ENCODE measurements at places on chromosomes 5 and 9.
A peak's percentile ranks its signal among the peaks of the same experiment; 100 is the strongest.

- no peak for DNase-seq
Observed at GRCh38 chr9:33750839-33751339, 44.5 kb upstream of the PRSS3 start.

GRCh38 chr5:102523541-102524175 lies 24.9 kb upstream of the SLCO6A1 start:
- DNase-seq = no peak

- DNase-seq = no peak
Observed at GRCh38 chr5:91183743-91184142, 199.4 kb downstream of the ARRDC3 start.

GRCh38 chr9:95307538-95307937 lies 10.0 kb downstream of the FANCC start:
- DNase-seq = no peak

DNA sequence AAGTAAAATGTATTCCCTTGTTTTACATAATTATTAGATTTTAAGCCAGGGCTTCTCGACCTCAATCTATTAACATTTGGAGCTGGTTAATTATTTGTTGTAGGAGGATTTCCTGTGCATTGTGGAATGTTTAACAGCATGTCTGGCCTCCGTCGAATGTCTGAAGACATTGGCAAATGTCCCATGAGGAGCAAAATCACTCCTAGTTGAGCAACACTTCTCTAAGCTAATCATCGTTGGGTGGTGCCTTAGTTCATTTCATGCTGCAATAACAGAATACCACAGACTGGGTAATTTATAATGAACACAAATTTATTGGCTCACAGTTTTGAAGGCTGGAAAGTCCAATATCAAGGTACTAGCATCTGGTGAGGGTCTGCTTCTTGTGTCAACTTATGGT lies 13.4 kb upstream of the VPS13A start:
- no peak for DNase-seq

DNA sequence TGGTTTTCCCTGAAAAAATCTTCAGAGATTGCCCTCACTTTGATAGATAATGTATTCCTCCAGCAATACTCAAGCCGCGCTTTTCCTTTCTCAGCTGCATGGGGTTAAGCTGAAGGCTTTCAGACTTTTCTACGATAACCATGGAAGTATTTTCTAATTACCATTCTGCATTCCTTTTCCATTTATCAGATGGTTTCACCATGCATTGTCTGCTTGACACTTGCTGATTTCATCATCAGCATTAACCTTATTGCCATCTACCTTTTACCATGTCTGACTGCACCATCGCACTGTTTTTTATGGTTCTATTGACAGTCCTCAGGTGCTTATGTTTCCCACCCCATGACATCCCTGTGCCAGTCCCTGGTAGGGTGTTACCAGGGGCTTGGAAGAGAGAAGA lies 91.6 kb downstream of the DMAC1 start:
- no peak for DNase-seq

GRCh38 chr5:1513326-1514026 lies 10.3 kb downstream of the LPCAT1 start:
- peak; percentile 16 for DNase-seq

DNA sequence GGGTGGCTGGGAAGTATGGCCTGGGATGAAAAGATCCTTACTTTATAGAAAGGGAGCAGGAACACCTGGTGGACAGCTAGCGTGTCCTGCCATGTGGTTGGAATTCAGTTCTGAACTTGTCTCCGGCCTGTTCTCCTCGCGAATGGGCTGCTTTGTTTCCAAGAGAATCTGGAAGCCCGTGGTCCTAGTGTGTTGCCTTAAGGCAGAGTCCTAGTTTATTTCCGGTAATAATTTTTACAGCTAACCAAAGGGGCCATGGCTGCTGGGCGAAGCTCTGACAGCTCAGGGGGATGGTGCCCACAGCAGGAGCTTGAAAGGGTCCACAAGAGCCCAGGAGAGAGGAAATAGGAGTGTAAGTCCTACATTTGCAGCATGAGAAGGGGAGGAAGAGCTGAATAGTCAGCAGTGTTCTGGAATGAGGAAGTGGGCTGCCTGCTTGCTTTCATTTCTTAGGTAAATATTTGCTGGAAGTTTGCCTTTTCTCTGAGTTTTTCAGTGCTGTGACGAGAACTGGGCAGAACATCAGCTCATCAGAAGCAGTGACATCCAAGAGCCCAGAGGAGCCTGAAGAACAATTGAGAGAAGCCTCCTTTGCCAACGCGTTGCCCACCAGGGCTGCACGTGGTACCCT lies 13.1 kb upstream of the IGFBPL1 start:
- DNase-seq = no peak

DNA sequence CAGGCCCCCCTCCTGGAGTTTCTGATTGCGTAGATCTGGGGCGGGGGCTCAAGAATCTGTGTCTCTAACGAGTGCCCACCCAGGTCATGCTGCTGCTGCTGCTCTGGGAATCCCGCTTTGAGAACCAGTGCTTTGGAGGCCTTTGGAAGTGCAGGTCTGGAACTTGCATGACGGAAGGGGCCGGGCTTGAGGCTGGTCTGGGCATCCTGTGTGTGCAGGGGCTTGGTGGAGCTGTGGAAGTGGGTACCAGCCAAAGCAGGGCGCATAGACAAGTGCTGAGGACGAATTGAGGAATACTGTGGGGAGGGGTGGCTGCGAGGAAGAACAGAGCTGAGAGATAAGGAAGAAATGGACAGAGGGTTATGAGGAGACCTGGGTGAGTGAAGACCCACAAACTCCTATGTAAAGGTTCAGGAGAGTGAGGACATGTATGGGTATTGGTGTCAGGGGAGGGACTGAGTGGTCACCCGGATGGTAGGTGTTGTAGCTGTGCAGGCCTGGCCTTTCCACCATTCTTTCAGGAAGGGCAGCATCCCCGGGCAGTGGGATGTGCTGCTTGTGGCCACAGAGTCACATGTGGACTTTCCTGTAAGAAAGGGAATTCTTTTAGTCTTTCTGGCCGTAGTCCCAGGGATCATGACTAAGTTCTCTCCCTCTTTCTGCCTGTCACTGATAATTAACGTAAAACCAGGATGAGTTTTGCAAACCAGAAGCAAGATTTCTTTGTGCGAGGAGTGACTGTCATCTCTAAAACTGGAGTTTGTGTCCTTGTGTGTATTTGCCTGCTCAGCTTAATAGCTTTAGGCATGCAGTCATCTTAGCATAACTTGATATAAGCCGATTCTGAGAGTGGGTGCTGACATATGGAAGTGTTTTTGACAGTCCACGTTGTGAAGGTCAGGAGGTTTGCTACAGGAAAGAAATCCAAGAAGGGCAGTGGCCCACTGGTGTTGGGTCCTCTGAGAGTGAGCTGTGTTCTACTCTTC lies 43.3 kb upstream of the TJP2 start:
- no peak for DNase-seq

DNA sequence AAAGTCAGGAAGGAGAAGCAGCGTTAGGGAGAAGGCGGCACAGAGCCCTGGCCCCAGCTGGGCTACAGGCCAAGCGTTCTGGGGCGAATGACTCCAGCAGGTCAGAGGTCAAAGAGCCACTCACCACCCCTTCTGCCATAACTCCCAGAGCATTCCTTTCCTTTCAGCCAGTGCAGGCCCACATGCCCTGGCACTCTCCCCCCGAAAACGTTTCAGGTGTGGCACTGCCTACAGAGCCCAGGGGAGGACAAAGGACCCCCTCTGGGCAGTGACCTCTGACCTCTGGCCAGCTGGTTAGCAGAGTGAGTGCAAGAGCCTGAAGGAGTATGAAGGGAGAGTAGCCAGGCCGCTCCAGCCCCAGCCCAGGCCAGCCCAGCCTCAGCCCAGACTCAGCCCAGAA lies 4.9 kb downstream of the ABCA2 start:
- DNase-seq = no peak

GRCh38 chr5:54537725-54538124 lies 20.2 kb downstream of the SNX18 start:
- DNase-seq = no peak

DNA sequence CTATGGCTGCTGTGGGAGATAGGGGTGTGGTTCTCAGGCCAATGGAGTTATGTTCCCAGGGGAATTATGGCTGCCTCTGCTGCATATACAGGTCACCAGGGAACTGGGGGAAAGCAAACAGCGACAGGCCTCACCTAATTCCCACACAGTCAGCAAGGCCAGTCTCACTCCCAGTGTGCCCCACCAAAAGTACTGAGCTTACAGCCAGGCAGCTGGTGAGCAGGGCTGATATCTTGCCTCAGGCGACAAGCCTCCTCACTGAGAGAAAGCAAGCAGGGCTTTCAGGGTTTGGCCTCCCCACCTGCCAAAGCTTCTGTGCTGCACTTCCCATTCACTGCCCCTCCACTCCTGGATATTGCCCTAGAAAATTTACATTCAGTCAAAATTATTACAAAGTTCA lies 273.8 kb upstream of the TARS1 start:
- no peak for DNase-seq

DNA sequence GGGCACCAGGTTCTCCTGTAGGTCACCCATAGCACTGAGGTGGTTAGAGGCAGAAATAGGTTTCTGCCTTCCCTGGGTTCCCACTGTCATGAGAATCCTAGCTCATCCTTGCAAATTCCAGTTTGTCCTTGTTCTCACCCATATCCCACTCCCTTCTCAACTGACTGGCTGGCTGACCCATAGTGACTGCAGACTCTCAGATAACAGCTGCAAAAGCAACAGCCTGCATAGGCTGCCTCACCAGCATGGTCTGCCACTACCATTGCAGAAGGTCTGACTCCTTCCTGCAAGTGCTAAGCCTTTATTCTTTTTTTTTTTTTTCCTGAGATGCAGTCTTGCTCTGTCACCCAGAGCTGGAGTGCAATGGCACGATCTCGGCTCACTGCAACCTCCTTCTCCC lies 194.0 kb downstream of the SEMA6A start:
- no peak for DNase-seq

DNA sequence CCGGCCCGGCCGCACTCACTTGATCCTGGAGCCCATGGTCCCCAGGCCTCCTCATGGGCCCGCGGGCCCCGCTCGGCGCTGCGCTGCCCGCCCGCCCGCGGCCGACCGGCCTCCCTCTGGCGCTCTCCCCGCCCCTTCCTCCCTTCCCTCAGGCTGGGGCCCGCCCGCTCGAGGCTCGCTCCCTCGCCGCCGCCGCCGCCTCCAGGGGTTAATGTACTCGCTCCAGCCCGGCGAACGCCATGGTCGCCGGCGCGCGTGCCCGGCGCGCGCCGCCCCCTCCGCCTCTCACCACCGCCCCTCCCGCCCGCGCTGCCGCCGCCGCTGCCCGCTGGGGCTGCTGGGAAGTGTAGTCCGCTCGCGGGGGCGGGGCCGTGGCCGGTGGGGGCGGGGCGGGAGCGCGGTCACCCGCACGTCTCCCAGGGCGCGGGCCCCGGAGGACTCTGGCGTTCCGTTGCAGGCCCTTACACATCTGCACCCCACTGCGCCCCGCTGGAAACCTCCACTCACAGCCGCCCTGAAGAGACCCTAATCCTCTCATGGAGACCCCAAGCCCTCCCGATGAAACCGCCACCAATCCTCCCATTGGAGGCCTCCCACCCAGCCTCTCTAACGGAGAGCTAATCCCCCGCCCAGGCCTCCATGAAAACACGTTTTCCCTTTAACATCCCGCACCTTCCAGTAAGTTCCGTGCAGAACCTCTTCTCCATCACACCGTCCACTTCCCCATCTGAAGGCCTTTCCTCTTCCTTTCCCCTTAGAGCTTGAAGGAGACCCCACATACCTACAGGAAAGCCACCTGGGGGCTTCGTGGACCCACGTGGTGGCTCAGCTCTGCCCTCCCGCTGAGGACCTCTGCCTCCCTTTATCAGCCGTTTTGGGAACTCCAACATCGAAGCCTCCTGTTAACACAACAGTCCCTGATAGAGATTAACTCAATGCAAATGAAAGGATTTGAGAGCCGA lies at the start of gene DENND1A:
Gene DENND1A (minus strand): TSS at position 257 of the 962 bp plus-strand sequence. CDS start 221 bp downstream, at position 36.
- DNase-seq = peak; percentile 90

DNA sequence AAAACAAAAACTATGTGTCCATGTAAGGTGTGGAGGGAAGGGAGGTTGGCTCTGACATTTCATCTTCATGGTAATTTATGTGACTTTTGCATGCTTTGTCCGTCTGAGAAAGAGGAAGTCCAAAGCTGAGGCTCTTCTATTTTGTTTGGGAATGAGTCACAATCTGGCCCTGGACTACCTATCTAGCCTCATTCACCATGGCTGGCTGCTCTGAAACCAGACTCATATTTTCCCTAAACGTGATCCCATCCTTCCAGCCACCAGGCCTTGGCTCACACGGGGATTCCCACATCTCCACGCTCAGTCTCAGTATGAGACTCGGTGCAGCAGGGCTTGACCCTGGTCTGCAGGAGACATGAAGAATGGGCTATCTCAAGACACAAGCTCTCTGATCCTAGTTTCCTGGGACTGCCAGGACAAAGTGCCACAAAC lies 672.8 kb downstream of the ACTL7B start:
- no peak for DNase-seq

- DNase-seq = no peak
Observed at GRCh38 chr9:125038166-125038565, 97.3 kb upstream of the GOLGA1 start.

GRCh38 chr9:10434412-10434811 lies 178.4 kb downstream of the PTPRD start:
- DNase-seq = no peak

- no peak for DNase-seq
Observed at GRCh38 chr5:67089200-67089725, 107.3 kb downstream of the CD180 start.

GRCh38 chr9:124733964-124734740 lies 37.0 kb downstream of the NR6A1 start:
- no peak for DNase-seq

DNA sequence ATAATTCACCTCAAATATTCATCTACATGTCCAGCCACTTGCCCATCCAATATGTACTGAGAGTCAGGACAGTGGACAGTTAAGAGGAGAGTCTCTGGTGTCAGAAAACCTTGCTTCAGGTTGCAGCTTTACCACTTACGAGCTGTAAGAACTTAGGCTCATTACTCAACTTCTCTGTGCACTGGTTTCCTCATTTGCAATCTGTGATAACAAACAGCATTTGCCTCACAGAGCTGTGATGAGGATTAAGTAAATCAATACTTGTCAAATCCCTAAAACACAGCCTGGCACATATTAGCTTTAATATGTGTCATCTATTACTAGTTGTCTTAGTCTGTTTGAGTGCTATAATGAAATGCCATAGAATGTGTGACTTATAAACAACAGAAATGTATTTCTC lies 8.6 kb downstream of the GOLGA1 start:
- no peak for DNase-seq

DNA sequence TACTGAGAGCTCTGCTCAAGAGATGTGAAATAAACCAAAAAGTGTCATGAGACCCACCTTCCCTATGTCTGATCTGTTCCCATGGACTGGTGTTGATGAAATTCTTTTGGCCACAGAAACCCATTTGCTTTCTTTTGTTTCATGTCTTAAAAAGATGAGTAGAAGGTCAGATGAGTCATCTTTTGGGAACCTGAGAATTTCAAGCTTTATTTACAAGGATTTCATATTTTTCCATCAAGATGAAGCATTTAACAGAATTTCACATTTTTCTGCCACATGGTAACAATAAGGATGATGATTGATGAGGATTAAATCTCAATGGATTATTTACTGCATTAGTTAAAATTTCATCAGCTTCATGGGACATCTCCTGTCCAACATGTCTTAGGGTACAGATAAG lies 337.8 kb downstream of the DEPDC1B start:
- DNase-seq = no peak

DNA sequence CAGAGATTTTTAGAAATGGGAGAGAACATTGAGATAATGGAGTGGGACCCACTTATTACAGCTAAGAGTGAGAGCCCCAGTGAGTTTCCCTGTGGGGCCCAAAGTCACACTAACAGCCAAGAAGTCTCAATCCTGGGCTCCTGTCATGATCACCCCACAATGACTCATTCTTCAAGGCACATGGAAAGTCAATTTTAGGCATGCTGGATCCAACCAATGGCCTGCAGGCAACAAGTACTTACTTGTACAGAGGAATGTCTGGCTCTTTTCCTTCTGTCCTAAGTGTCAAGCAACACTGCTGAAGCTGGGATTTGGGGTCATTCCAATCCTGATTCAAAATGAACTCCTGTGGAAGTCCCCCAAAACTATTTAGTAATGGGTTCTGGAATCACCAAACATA lies 123.1 kb downstream of the DROSHA start:
- no peak for DNase-seq

All from stimulated activated CD8-positive, alpha-beta memory T cell treated with anti-CD3 and anti-CD28 coated beads, Interleukin-4, amount 100 ng/mL, for 48 hours (primary cell).